ENCODE measurements at places on chromosomes 16 and 17.

GRCh38 chr16:57592591-57593003, 35.8 kb upstream of the ADGRG1 start:
- no peak for DNase-seq

DNA sequence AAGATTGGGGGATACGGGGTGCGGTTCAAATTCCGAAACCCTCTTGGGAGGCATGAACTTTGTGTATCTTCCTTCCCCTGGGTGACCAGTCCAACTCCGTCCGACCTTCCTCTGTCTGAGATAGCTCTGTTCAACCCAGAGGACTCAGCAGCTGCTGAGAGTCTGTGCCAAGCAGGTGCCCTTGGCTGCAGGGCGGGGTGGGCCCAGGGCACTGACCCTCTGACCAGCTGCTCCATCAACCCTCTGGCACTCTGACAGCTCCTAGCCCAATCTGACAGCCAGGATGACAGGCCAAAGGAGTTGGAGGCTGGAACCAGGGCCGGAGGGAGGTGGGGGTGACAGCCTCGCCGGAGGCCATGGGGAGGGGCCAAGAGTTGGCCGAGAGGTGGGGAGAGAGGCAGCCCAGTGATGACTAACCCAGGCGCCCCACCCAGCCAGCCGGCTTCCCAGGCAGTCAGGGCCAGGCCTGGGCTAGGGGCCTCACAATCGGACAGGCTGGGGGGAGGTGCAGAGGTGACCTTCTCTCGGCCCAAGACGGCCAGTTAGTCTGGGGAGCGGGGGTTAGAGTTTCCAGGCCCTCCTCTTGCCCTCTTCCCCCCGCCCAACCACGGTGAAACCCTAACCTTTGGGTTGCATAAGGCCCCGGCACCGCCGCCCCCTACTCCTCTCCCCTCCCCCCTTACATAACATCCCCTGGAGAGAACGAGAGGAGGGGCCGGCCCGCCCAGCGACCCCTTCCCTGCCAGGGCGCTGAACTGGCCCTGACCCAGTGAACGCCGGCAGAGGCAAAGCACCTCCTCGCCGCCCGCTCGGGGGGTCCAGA, 5.0 kb upstream of the TLCD2 start:
- DNase-seq, result peak; percentile 99

GRCh38 chr17:14317383-14317782, 16.5 kb downstream of the HS3ST3B1 start:
- no peak for DNase-seq

DNA sequence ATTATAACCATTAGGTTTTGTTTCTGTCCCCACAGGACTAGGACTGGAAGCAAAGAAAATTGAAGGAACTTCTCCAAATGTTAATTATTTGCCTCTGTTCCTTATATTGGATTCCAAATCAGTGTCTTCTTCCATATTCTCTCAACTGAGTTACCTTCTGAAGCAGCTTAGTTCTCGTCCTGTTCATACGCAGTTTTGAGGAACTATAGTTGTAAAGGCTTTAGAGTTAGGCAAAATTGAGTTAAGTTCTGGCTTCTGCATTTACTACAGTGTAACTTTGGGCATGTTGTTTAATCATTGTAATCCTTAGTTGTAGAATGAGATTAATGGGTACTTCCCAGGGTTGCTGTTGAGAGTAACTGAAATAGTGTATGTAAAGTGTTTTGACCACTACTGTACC, 11.2 kb downstream of the CBFB start:
- no peak for DNase-seq

DNA sequence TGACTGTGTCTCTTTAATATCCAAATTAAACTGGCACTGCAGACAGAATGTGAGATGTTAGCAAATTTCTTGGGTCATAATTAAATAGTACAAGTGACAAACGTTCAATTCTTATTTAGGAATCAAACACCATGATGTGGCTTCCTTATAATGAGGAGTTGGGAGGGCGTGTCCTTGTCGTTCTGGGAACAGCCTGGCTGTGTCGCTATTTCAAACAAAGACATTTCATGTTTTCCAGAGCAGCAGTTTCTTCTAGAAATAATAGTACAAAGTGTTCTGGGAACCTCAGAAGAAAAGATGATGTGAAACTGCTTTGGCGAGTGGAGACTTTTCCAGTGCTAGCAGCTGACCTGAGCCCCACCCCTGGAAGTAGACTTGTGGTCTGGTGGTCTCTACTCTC, 301.7 kb upstream of the N4BP1 start:
- no peak for DNase-seq

GRCh38 chr17:44766409-44767038, 7.7 kb downstream of the ADAM11 start:
- no peak for DNase-seq

- DNase-seq, result no peak
Measured at GRCh38 chr17:37276475-37276874, 99.3 kb upstream of the C17orf78 start.

DNA sequence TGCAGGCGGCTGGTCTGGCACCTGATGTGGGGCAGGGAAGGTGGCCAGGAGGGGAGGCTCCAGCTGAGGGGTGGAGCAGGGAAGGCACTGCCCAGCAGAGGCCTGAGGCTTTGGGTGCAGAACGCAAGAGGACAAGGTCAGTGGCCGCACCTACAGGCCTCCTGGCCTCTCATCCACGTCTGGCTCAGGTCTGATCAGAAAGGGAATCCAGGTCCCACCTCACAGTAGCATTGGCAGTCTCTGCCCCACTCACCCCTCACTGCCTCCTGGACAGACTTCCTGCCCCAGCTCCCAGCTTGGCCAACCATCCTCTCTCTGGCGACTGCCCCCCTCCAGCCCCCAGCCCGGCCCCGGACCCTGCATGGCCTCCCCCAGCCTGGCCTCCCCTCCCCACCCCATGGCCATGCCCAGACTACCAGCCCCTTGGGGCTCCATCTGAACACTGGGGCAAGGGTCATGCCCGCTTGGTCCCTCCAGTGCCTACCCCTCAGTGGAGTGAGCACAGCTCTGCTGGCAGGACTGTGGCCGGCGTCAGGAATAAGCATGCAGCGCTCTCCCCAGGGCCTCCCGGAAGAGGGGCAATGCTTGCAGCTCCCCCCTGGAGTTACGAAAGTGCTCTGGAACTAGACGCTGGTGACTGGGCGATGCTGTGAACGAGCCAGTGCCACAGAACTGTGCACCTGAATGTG, 4.6 kb downstream of the UTS2R start:
- peak; percentile 48 for DNase-seq

Measured in psoas muscle (tissue), 8 donors.